ENCODE measurements at places on chromosomes 3 and 15.

- DNase-seq: peak; percentile 88
- peaks cover 42% of the 10 kb centered on the region for H3K36me3 ChIP-seq
- peaks cover 9% of the 10 kb centered on the region for H3K4me1 ChIP-seq
- peak within 1 kb of the TSS; percentile 76 for H3K4me3 ChIP-seq
- H3K27me3 ChIP-seq: no peaks in the 10 kb centered on the region
These were observed at the start of gene ZNF501 for GRCh38 chr3:44729384-44729910. ZNF501 (plus strand) TSS chr3:44729635; CDS start chr3:44734422, 4,787 bp downstream.

DNA sequence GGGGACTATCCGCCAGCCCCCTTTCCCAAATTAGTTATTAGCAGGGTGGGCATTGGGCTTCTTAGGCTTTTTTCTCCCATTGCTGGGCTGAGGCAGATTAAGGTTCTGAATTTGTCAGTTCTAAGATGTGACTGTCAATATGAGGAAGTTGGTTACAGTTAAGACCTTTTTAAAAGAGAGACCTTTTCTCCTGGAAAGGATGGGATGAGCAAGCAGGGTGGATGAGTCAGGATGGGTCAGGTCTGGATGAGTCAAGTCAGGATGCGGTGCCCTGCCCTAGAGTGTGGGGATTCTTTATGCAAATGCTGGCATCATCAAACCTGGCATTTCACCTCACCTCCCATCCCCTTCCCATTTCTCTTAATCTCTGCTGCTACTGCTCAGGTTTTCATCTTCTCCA, 1.9 kb downstream of the AEN start:
- DNase-seq: no peak
- no peak overlapping the region for H3K4me3 ChIP-seq
- peak overlapping the region; percentile 80 for H3K27ac ChIP-seq
- no peaks in the 10 kb centered on the region for H3K27me3 ChIP-seq
- peaks cover 14% of the 10 kb centered on the region for H3K4me1 ChIP-seq

DNA sequence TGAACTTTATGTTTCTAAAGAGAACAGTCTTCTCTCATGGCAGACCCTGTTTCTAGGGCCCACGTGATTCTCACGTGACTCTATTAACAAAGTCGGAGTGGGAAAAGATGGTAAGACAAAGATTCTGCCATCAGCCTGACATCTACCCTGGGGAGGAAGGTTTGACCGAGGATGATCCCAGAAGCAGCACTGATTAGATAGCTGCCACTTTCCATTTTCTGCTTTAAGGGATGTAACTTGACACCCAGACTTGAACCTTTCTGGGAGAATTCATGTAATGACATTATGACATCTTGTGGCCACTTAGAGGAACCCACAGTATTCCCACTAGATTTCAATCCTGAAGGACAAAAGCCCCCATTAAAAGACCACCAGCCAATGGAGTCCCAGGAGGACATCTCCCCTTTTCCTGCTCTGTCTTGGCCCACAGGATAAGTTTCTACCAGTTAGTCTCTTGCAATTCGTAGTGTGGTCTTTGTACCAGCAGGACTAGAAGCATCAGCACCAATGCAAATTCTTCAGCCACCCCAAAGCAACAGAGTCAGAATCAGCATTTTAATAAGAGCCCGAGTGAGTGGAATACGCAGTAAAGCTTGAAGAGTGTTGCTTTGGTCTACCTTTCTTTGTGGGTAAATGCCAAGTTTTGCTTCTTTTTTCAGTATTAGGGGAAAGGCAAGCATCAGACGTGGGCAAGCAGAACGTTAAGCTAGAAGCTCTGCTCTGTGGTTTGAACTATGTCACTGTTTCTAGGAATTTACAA, 480.5 kb upstream of the PROK2 start:
- H3K27me3 ChIP-seq: no peaks in the 10 kb centered on the region
- DNase-seq: no peak
- peaks cover 12% of the 10 kb centered on the region for H3K4me1 ChIP-seq
- no peaks in the 10 kb centered on the region for H3K36me3 ChIP-seq
- no peak overlapping the region for H3K27ac ChIP-seq

- no peaks in the 10 kb centered on the region for H3K36me3 ChIP-seq
- H3K27me3 ChIP-seq: no peaks in the 10 kb centered on the region
- peaks cover 8% of the 10 kb centered on the region for H3K4me1 ChIP-seq
- DNase-seq: no peak
- no peak overlapping the region for H3K27ac ChIP-seq
These were observed 47.3 kb downstream of the PTPRG start for GRCh38 chr3:61608711-61609110.

GRCh38 chr15:86538141-86538540, 458.5 kb downstream of the AGBL1 start:
- no peak for DNase-seq
- H3K27me3 ChIP-seq: no peaks in the 10 kb centered on the region
- H3K4me1 ChIP-seq: peaks cover 5% of the 10 kb centered on the region
- H3K36me3 ChIP-seq: no peaks in the 10 kb centered on the region
- no peak overlapping the region for H3K4me3 ChIP-seq
- H3K27ac ChIP-seq: no peak overlapping the region

GRCh38 chr3:14243782-14244181, 65.2 kb downstream of the LSM3 start:
- no peak for DNase-seq
- no peak overlapping the region for H3K4me3 ChIP-seq
- no peak overlapping the region for H3K27ac ChIP-seq
- no peaks in the 10 kb centered on the region for H3K36me3 ChIP-seq
- no peaks in the 10 kb centered on the region for H3K4me1 ChIP-seq
- no peaks in the 10 kb centered on the region for H3K27me3 ChIP-seq

DNA sequence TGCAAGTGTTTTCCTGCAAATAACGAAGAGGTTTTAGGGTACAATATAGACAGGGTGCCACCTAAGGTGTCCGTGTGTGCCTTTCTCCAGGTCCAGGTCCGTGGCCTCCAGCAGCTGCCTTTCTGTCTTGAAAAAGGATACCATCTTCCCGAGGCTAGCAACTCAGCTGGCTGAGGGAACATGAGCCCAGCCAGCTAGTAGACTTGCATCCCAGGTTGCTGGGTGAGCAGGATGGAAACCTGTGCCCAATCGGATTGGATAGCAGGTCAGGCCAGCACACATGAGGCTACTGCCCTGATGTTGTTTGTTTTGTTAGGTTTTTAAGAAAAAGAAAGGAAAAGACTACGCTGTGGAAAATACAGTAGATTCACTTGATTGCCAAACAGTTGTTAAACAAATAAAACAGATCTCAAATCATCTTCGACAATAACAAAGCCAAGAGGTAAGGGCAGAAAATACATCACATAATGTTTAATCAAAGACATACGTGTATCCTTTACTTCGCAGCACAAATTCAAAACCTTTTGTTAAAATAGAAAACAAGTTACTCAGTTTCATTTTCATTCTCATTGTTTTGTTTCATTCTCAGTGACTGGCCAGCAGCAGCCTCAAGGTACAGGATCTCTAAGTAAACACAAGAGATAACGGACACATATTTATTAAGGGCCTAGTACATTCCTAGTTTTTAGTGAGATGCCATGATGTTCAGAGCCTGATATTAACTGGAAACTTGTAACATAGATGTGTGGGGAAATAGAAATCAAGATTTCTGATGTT, 661.2 kb upstream of the NR2F2 start:
- H3K27ac ChIP-seq: peak overlapping the region; percentile 19
- no peaks in the 10 kb centered on the region for H3K36me3 ChIP-seq

DNA sequence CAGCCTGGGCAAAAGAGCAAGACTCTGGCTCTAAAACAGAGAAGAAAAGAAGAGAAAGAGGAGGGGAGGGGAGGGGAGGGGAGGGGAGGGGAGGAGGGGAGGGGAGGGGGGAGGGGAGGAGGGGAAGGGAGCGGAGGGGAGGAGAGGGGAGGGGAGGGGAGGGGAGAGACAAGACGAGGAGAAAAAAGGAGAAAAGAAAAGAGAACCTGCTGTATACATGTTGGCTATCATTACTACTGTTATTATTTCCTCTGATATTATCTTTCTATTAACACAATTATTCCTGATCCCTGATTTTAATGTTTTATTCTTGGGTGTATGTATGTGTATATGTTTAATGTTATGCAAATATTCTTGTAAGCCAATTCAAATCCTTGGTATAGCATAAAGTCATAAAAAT, 46.9 kb downstream of the PLD1 start:
- no peak overlapping the region for H3K4me3 ChIP-seq
- no peaks in the 10 kb centered on the region for H3K36me3 ChIP-seq
- H3K27me3 ChIP-seq: no peaks in the 10 kb centered on the region
- DNase-seq: no peak
- H3K4me1 ChIP-seq: no peaks in the 10 kb centered on the region
- H3K27ac ChIP-seq: no peak overlapping the region

GRCh38 chr15:101023501-101024072, 104.4 kb downstream of the LRRK1 start:
- H3K27me3 ChIP-seq: no peaks in the 10 kb centered on the region
- peak overlapping the region; percentile 18 for H3K27ac ChIP-seq
- DNase-seq: no peak
- H3K36me3 ChIP-seq: no peaks in the 10 kb centered on the region
- H3K4me3 ChIP-seq: no peak overlapping the region
- H3K4me1 ChIP-seq: no peaks in the 10 kb centered on the region

- peaks cover 41% of the 10 kb centered on the region for H3K4me1 ChIP-seq
- no peak overlapping the region for H3K4me3 ChIP-seq
- no peak for DNase-seq
- no peaks in the 10 kb centered on the region for H3K27me3 ChIP-seq
- no peaks in the 10 kb centered on the region for H3K36me3 ChIP-seq
- H3K27ac ChIP-seq: no peak overlapping the region
These were observed 31.2 kb downstream of the WWTR1 start for GRCh38 chr3:149626671-149627070.

DNA sequence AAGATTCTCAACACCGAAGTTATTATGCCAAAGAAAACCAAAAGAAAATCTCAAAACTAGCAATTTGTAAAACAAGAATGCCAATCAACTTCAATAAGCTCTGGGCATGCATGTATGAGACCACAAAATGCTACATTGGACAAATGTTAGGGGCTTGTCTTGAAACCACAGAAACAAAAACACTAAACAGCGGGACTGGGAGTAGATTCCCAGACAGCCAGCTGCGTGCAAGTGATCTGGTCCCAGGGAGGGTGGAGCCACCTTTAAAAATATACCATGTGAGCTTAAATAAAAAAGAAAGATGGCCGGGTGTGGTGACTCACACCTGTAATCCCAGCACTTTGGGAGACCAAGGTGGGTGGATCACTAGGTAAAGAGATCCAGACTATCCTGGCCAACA, 163.6 kb upstream of the PRICKLE2 start:
- DNase-seq: no peak
- H3K4me1 ChIP-seq: no peaks in the 10 kb centered on the region
- H3K27me3 ChIP-seq: no peaks in the 10 kb centered on the region
- H3K27ac ChIP-seq: no peak overlapping the region

DNA sequence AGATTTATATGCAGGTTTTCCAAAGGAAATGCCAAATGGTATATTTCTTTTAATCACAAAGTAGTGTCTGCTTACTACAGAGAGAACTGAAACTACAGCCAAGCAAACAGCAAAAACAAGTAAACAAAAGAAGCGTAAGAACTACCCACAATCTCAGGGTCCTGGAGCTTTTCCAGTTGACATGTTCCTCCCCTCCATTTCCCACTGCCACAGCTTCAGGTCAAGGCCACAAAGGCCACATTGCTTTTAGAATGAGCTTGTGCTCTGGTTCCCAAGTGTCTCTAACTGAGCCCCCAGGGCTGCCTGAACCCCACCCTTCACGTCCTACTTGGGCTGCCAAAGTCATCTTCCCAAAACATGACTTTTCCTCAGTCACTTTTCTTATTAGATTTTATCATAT, 24.1 kb downstream of the CTDSPL start:
- no peak for DNase-seq
- no peak overlapping the region for H3K27ac ChIP-seq
- no peaks in the 10 kb centered on the region for H3K27me3 ChIP-seq
- H3K4me1 ChIP-seq: peaks cover 39% of the 10 kb centered on the region

DNA sequence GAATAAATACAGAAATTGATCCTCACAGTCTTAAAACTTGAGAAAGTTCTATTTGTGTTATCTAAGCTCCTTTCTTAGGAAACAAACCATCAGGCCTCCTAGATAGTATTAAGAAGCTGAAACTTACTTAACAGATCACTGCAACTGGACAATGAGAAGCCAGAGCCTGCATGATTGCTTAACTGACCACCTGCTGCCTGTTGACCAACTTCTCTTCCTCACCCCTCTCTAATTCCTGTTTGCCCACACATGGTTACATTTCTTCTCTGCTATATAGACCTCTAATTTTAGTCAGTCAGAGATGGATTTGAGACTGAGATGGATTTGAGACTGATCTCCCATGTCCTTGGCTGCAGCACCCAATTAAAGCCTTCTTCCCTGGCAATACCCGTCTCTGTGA, 13.5 kb downstream of the CCPG1 start:
- peaks cover 20% of the 10 kb centered on the region for H3K4me1 ChIP-seq
- peak overlapping the region; percentile 7 for H3K4me3 ChIP-seq
- H3K36me3 ChIP-seq: no peaks in the 10 kb centered on the region
- peak overlapping the region; percentile 85 for H3K27ac ChIP-seq
- no peaks in the 10 kb centered on the region for H3K27me3 ChIP-seq

DNA sequence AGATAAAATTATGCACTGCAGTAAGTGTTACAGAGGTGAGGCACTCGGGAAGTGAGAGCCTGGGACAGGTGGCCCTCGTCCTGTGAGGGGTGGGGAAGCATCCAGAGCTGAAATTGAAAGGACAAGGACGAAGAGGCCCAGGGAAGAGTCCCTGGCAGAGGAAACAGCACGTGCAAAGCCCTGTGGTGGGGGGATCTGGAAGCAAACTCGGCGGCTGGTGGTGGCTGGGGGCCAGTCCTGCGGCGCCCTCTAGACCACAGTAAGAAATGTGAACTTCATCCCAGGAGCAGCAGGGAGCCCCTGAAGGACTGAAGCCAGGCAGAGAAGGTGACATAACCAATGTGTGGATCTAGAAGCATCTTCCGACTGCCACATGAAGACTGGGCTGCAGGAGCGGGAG, 42.8 kb downstream of the GRIP2 start:
- no peaks in the 10 kb centered on the region for H3K4me1 ChIP-seq
- DNase-seq: no peak
- no peaks in the 10 kb centered on the region for H3K27me3 ChIP-seq
- H3K36me3 ChIP-seq: peaks cover 80% of the 10 kb centered on the region

GRCh38 chr3:183122257-183122932, 23.1 kb upstream of the MCCC1 start:
- H3K4me1 ChIP-seq: peaks cover 2% of the 10 kb centered on the region
- H3K27me3 ChIP-seq: peaks cover 4% of the 10 kb centered on the region
- no peak overlapping the region for H3K4me3 ChIP-seq
- no peak for DNase-seq

DNA sequence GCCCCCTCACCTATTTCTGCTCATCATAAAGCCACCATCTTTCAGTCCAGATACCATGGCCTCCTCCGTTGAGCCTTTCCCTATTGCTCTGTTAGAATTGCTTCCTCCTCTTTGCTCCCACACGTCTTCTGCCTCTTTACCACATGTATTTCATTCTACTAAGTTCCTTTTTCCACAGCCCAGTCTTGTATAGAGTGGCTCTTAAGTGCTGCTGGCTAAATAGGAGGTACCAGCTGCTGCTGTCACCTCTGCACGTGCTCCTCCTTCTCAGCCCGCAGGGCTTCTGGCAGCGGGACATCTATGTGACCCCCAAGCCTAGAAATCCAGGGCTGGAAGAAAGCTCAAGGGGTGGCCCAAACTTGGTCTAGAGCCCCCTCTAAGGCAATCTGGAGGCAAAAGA, 38.8 kb upstream of the PLXND1 start:
- H3K27ac ChIP-seq: no peak overlapping the region
- H3K36me3 ChIP-seq: no peaks in the 10 kb centered on the region
- no peak for DNase-seq
- no peak overlapping the region for H3K4me3 ChIP-seq
- H3K4me1 ChIP-seq: peaks cover 7% of the 10 kb centered on the region
- no peaks in the 10 kb centered on the region for H3K27me3 ChIP-seq

GRCh38 chr3:25863011-25863415, 73.1 kb downstream of the OXSM start:
- H3K4me1 ChIP-seq: no peaks in the 10 kb centered on the region
- H3K4me3 ChIP-seq: no peak overlapping the region
- H3K27ac ChIP-seq: no peak overlapping the region
- no peaks in the 10 kb centered on the region for H3K36me3 ChIP-seq
